Stimulated activated CD4-positive, alpha-beta T cell treated with anti-CD3 and anti-CD28 coated beads, TNF-alpha, amount 100 ng/mL, for 4 hours (primary cell): ENCODE measurements at places on chromosomes 5 and 9.

GRCh38 chr5:164651546-164652275 lies 1146.3 kb downstream of the MAT2B start:
- DNase-seq, result no peak

GRCh38 chr5:370959-371810 lies 49.7 kb downstream of the AHRR start:
- DNase-seq, result no peak

DNA sequence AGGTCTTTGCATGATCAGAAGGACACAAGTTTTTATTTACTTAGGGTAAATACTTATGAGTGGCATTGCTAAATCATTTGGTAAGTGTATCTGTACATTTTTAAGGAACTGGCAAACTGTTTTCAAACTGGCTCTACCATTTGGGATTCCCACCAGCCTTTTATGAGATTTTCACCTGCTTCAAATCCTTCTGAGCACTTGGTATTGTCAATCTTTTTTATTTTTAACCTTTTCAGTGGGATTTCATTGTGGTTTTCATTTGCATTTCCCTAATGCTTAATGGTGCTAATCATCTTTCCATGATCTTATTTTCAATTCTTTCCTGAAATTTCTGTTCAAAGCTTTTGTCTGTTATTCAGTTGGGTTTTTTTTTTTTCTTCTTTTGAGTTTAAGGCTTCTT lies 475.6 kb downstream of the MAN2A1 start:
- no peak for DNase-seq

GRCh38 chr9:97364769-97365490 lies 47.0 kb upstream of the TDRD7 start:
- no peak for DNase-seq

DNA sequence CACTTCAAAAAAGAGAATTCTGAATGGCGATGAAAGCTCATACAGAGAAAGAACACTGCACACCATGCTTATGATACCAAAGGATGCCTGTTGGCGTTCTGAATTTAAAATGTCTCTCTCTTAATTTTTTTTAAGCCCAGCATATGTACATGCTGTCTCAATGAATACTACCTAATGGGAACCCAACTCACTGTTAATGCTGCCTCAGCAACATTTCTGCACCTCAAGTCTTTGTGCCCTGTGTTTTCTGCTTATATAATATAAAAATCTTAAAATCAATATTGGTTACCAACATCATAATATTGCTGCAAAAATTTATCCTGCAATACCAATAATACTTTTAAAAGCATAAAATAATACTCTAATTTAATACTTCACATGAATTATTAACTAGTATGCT lies 44.1 kb upstream of the POU5F2 start:
- no peak for DNase-seq

DNA sequence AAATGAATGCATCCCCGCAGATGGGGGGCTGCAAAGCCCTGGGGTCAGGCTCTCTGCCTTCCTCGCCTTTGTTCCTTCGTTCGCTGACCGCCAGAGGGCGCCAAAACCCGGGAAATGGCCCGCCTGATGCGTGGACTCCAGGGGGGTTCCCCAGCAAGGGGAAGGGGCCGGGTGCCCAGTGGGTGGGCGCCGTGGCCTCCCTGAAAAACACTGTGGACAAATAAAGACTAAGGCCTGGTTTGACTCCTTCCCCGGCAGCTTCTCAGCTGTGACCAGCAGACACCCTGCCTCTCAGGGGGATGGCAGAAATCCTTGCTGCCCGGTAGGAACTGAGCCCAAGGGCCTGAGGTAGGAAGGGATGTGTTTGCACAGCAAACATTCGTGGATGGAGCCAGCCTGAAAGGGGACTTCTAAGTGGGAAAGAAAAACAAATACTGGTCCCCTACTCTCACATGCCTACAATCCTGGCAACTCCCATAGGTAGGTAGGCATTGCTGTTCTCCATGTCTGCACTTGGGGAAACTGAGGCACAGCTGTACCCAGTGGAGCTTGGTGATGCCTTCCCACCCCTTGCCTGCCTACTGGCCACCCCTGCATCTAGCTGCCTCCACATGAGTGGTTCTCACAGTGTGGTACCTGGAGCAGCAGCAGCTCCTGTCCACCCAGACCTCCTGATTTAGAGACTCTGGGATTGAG lies 57.7 kb downstream of the DUSP1 start:
- peak; percentile 56 for DNase-seq

- DNase-seq, result no peak
Observed at GRCh38 chr5:117095346-117096332, 521.0 kb upstream of the SEMA6A start.

DNA sequence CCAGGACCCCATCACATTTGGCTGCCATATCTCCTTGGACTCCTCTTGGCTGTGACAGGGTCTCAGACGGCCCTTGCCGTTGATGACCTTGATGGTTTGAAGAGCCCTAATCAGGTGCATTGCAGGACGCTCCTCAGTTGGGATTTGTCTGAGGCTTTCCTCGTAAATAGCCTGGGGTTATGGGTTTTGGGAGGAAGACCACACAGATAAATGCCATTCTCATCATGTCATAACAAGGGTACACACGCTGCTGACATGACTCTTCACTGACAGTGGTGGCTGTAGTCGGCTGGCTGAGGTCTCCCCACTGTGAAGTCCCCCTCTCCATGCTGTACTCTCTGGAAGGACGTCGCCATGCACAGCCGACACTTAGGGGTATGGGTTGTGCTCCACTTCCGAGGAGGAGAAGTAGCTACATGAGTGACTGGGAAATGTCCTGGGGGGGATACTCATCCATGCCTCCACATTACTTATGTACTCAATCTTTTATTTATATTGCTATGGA lies 42.9 kb upstream of the SPTLC1 start:
- no peak for DNase-seq

- no peak for DNase-seq
Observed at GRCh38 chr9:23663536-23663935, 162.5 kb downstream of the ELAVL2 start.

DNA sequence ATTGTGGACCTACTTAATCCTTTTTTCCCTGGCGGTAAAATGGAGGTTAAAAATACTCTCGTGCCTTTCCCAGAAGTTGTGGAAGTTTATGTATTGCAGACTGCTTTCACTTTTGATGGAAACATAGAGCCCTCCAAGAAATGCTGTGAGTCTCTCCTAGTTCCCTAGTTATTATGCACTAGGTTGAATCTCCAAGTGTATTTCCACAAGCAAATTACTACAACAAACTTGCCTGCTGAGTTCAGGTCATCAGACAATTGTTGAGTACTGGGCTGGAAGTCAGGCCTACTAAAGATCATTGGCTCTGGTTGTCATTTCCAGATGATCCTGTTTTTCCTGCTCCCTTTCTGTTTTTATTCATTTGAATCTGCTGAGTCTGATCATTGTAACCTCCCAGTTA lies 104.1 kb downstream of the CD180 start:
- DNase-seq, result no peak

DNA sequence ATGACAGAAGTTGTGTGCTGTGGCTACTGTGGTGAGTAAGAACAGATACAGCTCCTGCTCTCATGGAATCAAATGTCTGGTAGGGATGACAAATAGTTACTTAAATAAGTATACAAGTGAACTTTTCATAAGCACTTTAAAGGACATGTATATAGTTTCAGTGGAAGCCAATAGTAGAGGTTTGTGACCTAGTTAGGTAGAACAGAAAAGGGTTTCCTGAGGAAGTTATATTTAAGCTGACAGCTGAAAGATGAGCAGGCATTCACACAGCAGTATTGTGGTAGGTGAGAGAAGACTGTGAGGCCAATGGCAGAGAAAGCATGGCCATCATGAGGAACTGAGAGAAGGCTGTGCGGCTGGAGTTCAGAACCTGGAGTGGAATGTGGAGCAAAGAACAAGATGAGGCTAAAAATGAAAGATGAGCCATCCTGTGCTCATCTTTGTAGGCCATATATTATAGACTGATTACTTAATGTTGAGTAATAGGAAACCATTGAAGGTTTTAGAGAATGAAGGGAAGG lies 15.4 kb downstream of the FAM174A start:
- no peak for DNase-seq

DNA sequence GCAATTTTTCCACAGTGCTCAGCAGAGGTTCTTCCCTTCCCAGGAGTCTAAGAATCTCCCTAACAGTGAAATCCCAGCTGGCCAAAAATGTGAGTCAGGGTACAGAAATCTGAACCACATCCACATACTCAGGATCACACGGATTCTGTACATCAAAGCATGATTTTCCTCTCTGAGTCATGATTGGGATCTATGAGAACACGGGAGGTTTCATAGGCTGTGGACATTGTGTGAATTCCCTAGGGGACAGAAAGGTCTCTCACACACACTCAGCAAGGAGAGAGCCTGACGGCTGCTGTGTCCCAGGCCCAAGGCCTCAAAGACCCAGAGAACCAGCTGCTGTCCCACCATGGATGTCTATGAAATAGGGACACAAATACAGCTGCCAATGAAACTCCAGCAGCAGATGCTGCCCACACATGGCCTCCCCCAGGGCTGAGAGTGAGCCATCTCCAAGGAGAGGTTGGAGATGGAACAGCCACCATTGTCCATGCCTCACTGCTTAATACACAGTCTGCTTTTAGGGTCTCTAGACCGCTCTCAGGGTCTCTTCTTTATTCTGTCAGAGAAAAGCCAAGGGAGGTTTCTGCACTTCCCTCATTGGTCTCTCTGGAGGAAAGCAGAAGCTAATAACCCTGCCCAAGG lies 102.7 kb downstream of the ADAMTS12 start:
- DNase-seq, result no peak

DNA sequence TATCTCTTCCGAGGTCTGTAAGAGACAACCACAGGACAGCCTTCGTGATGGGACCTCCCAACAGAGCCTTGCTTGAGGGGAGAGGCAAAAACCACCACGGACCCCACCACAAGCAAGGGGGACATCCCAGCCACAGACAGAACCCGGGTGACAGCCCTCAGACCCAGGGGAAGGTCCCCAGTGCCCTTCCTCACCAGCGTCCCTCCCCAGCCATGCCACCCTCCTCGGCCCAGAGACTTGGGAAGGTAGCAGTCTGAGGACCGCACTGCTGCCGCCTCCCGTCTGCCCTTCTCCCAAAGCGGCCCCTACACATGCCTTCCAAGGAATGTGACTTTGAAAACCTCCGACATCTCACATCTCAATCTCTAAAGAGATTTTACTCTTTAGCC lies 13.4 kb downstream of the IPPK start:
- no peak for DNase-seq

GRCh38 chr5:56585999-56586691 lies 229.2 kb upstream of the MAP3K1 start:
- no peak for DNase-seq

DNA sequence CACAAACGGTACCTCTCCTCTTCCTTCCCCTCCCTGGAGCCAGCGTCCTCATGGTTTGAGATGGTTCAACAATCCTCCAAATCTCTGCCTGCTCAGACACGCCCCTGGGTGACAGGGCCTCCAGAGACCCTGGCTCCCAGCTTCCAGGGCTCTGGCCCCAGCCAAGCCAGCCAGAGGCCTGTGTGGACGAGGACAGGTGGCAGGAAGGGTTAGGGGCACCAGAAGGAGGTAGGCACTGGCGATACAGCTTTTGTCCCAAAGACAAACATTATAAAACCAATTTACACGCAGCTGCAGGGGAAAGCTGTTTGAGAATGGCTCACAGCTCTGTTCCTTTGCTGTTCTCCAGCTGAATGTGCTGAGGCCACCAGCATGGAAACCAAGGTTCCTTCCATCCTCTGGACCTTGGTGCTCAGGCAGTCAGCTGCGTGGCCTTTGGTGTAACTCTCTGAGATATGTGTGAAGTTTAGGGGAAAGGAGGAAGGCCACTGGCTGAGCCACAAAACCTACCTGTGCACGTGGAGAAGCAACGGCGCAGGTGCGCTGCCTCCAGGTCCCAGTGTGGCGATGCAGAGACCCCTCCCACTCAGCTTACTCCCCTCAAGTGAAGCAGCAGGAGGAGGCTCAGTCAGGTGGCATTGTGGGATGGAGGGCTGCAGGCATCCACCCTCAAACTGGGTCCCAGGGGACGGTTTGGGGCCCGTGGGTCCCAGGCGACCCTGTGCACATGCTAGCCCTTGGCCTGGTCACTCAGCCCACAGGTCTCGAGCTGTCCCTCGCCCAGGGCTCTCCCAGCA lies 4.3 kb upstream of the QRFP start:
- DNase-seq, result no peak

GRCh38 chr5:176849611-176850227 lies 39.4 kb downstream of the UNC5A start:
- DNase-seq, result no peak

- DNase-seq, result no peak
Observed at GRCh38 chr9:127858041-127858512, 3.6 kb upstream of the ENG start.

DNA sequence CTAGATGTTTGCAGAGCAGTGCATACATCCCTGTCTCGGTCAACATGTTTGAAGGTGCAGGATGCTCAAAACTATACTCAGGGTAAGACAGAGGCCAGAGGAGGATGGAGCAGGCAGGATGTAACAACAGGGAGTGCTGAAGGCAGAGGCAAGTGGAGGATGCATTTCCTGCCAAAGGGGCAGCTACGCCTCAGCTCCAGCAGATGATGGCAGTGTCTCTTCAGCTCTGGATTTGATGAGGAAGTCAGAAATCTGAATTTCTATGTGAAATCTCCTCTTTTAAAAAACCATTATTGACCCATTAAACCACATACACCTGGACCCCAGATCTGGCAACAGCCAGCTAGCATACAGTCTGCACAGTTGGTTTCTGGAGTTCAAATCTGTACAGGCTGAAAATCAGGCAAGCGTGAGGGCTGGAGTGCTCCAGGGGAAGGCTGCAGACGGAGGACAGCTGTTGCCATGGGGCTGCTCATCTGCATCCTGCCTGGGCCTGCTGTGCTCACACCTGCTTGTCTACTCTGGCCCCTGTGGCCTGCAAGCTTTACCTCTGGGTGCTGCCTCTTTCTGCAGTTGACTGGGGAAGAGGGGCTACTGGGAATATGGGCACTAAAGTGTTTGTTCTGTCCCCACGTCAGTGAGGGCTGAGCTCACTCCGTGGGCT lies 152.9 kb upstream of the SLC28A3 start:
- DNase-seq, result no peak

- no peak for DNase-seq
Observed at GRCh38 chr5:166505544-166505943, 1785.9 kb upstream of the WWC1 start.

- no peak for DNase-seq
Observed at GRCh38 chr5:172979778-172980177, 3.8 kb upstream of the ATP6V0E1 start.

GRCh38 chr5:33272288-33272687 lies 168.5 kb upstream of the TARS1 start:
- DNase-seq, result no peak

DNA sequence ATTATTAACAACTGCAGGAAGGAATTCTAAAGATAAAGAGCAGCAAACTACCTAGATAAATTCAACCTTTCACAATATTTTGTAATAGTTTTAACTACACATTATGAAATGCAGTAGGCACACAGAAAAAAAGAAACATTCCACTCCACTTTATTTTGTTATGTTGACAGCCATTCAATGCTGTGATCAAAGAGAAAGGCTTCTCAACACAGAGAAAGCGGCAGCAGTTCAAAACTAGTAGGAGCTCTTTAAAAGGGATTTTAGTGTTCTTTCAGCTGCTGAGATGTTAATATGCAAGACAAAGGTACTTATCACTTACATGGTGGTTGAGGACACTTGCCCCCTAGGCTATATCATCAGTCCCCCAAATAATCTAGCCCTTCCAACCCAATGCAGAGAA lies 11.6 kb downstream of the CEMIP2 start:
- no peak for DNase-seq
